ENCODE measurements at places on chromosomes 2 and 18.

GRCh38 chr2:15735484-15736326 lies 144.0 kb downstream of the DDX1 start:
- no peak for DNase-seq

DNA sequence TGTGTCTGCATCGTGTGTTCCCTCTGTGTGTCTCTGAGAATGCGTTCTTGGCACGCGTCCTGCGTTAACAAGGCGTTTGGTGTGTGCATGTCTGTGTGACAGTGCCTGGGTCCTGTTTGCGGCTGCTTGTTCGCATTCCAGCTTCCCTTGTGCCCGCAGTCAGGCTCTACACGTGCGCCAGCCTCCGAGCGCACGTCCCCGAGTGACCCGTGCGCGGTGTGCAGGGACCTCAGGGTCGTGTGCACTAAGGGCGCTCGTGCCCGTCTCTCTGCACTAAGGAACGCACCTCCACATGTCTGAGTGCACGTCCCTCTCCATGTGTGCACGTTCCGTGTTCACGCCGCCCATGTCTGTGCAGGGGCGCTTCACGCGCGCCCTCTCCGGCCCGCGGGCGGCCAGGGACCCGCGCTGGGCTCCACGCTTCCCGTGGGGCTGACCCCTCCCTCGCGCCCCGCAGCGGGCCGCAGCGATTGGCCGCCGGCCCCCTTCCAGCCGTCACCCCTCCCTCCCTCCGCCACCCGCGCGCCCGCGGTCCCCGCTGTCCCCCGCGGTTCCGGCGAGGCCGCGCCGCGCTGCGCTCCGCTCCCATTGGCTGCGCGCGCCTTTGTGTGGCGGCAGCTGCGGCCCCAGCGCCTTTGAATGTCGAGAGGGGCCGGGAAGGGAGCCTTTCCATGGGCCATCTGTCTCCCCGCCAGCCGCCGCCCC lies 229.4 kb downstream of the HAUS1 start:
- peak; percentile 30 for DNase-seq

- DNase-seq, result no peak
Measured at GRCh38 chr2:100702438-100703109, 117.4 kb upstream of the NPAS2 start.

DNA sequence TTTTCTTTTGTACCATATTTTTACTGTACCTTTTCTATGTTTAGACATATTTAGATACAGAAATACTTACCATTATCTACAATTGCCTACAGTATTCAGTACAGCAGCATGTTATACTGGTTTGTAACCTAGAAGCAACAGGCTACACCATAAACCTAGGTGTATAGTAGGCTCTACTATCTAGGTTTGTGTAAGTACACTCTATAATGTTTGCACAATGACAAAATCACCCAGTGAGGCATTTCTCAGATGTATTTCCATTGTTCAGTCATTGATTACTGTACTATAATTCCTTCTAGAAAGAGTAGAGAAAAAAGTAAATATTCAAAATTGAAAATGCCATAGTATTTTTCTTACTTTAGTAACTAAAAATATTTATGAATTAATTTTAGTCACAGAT lies 490.1 kb upstream of the REG3G start:
- DNase-seq, result no peak

GRCh38 chr2:231362555-231363184 lies 32.8 kb upstream of the B3GNT7 start:
- no peak for DNase-seq

- DNase-seq, result peak; percentile 96
Measured at GRCh38 chr18:8952769-8953760, 149.4 kb upstream of the NDUFV2 start.

GRCh38 chr2:201448701-201449100 lies 2.6 kb downstream of the TRAK2 start:
- DNase-seq, result no peak

DNA sequence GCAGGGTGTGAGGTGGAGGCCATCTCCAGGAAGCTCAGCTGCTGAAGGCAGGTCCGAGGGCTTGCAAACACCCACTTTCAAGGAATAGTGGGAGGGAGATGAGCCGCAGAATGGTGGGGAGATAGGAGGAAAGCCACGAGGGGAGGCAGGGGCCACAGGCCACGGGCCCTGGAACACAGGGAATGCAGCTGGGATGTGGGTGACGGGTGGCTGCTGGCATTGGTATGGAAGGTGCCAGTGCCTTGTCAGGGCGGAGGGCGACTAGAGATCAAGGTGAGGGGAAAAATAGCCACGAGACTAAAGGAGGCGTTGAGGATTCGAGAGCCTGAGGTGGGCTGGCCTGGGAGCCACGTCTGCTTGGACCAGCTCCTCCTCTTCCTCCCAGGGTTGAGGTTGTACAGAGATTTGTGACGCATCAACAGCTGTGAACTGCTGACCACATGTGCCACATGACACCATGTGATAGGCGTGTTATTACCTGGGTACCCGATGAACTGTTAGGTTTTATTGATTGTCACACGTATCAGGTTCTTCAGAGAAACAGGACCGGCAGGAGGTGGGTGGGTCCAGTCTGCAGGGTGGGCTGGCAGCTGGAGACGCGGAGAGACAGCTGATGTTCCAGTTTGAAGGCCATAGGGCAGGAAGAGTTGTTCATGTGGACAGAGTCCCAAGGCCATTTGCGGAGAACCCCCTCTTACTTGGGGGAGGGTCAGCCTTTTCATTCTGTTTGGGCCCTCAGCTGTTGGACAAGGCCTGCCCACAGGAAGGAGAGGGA lies 9.9 kb downstream of the IMPA2 start:
- no peak for DNase-seq

DNA sequence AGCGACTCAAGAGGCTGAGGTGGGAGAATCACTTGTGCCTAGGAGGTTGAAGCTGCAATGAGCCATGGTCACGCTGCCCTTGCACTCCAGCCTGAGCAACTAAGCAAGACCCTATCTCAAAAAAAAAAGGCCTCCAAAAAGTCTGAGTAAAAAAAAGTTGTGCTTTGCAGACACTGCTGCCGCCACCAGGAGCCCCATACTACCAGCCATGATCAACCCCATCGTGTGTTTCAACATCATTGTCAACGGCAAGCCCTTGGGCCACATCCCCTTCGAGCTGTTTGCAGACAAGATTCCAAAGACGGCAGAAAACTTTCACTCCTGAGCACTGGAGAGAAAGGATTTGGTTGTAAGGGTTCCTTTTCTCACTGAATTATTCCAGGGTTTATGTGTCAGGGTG lies 137.1 kb downstream of the INO80D start:
- no peak for DNase-seq

DNA sequence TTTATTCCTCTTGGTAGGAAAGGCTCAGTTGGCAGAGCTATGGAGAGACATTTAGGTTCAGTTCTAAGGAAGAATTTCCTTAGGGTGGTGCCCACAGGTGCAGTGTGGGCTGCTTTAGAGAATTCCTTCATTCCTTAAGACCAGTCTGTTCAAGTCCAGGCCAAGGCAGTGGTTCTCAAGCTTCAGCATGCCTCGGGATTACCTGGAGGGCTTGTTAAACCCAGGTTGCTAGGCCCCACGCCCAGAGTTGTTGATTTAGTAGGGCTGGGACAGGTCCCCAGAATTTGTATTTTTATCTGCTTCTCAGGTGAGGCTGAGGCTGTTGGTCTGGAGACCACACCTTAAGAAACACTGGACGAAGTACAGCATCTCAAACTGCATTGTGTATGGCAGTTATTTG lies 68.9 kb downstream of the CERS6 start:
- DNase-seq, result no peak

- no peak for DNase-seq
Measured at GRCh38 chr2:89842180-89842908, 1150.9 kb downstream of the RPIA start.

DNA sequence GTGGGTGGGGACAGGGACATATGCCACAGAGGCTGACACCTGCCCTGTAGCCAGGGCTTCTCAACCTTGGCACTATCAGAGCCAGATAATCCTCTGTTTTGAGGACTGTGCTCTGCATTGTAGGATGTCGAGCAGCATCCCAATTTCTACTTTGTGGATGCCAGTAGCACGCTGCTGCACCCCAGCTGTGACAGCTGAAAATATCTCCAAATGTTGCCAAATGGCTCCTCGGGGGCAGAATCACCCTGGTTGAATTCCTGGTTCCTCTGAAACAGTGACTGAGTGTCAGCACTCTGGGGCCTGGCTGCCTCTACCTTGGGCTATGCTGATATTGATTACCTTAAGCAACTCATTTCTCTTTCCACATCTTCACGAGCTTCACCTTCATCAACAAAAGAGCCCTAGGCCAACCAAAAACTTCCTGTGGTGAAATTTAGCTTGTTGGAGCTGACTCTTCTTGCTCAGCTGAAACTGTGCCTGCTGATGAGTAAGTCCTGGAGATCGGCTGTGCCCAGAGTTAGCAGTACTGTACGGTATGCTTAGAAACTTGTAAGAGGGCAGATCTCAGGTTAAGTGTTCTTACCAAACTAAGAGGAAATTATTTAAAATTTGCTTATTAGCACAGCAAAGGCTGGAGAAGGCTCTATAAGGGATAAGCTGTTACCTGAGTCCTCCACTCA lies 138.1 kb downstream of the SEPTIN10 start:
- DNase-seq, result peak; percentile 69

DNA sequence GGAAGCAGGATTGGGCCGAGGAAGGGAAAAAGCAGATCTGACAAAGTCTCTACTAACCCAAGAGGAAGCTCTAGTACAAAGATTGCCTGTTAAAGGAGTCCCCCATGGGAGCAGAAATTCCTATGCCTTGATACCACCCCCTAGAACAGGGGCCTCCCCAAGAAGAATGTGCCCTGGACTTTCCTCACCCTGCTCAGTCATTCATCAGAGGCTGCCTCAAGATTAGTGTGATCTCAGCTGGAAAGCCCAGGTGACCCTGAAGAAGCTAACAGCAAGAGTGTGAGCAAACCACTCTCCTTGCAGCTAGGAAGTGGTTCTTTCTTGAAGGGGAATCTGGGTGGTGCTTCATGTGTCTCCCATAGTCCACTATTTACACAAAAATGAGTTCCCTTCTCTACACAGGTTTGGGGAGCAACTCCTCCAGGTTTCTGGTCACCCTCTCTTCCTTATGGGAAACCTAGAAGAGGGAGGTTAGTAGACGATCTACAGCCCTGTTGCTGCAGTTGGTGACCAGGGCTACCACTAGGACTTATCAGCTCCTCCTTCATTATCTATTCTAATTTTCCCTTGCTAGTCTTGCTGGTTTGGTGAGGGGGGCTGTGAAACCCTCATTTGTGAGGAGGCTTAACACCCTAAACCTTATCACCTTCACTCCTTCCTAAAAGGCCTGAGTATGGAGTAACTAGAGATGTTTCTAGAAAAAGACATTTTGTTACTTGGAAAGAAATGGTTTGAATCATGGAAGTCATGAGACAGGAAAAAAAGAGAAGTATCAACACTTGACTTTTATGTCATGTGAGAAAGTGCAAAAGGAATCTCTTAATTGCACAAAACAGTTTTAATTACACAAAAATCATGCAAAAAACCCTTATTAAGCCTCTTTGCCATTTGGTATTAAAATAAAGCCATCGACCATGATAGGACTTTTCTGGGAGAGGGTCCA lies 2.9 kb upstream of the WDR7 start:
- DNase-seq, result no peak

DNA sequence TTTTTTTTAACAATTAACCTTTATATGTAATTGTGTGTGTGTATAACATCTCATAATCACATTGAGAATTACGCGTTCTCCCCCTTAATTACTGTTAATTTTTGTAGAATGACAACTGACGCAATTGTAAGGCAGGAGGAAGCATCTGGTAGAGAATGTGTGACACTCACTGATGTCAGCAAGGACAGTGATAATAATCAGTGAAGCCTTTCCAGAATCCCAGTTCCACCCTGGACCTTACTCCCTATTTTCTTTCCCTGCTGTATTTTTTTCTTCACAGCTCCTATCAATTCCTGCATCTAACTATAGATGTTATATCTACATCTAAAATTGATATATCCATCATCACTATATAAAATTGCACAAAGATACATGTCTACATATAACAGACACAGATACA lies 16.1 kb upstream of the STRN start:
- DNase-seq, result no peak

GRCh38 chr2:178700922-178701342 lies 106.3 kb downstream of the TTN start:
- no peak for DNase-seq

DNA sequence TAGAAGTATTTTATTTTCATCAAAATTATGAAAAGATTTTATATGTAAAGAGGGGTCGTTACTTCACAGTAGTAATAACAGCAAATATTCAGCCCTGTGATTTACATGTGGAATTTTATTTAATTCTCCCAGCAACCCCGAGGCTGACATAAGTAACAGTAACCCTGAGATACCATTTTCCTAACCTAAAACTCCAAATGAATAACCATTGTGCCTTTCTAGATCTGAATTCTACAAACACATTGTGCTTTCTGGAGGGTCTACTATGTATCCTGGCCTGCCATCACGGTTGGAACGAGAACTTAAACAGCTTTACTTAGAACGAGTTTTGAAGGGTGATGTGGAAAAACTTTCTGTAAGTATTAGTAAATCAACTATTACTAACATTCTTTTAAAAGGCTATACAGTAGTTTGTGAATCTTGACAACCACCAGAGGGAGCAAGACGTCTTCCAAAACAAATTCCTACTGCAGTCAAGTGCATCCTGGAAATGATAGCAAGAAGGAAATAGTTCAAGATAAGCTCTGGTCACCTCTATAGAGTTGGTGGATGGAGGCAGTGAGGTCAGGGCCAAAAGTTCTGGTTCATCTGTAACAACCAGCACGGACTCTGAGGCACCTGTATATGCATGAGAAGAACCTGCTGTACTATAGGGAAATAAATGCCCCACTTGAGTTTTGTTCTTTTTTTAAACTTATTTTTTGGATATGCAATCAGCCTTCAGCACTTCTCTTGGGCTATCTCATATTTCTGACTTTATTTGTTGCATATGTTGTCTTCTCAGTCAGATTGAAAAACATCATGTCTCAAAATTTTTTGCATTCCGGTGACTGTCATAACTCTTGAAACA lies 37.4 kb downstream of the ACTR2 start:
- peak; percentile 68 for DNase-seq

DNA sequence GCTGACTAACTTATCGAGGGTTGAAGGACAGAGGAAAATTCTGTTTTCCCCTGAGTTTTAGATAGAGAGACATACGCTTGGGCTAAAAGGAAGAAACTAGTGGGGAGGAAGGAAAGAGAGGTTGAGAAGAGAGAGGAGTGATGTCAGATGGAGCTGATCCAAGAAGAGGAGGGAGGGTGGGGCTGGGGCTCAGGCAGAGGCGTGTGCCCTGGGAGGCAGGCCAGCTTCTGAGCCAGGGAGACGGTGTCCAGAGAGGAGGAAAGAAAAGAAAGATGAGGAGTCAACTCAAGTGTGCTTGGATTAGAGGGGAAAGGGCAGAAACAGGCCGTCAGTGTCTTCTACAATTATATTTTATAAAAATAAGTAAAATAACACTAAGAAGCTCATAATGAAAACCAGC lies 56.2 kb downstream of the EMILIN2 start:
- peak; percentile 83 for DNase-seq

Data from foreskin fibroblast (primary cell).